Left lung (tissue), 14 donors: ENCODE measurements at places on chromosomes 2 and 18. TPM values are rescaled to one million over a fixed set of nuclear protein-coding genes. Genes with fewer than 3 reads are reported as not detected.

- DNase-seq, result no peak
These were observed 1.1 kb downstream of the SEPTIN2 start for GRCh38 chr2:241316825-241317224.

DNA sequence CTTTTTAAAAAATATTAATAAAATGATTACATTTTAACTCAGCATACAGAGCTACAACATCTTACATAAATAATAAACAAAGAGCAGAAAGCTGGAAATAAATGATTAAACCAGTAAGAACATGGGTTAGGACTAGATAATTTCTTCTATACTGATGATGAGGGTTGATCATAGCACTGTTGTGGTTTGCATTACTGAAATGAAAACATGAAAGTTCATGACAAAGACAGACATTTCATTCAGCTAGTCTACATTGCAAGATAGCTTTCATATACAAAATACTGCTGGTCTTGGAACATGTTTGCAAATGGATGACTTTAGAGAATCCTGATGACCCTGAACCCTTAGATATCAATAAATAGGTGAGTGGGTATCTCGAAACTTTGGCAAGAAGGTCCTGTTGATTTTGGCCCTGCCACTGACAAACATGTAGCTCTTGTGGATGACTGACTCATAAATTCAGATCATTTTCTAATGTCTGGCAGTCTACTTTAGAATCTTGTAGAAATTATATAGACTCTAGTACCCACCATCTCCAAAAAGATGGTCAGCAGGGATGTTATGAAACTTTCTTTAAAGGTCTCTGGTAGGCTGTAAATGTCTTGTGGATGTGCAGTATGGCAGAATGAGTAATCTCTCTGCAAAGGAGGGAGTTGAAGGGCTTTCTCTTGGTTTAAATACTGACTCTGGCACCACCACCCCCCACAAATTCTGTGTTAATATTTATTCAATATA, 15.5 kb upstream of the CDC42EP3 start:
- DNase-seq, result no peak

DNA sequence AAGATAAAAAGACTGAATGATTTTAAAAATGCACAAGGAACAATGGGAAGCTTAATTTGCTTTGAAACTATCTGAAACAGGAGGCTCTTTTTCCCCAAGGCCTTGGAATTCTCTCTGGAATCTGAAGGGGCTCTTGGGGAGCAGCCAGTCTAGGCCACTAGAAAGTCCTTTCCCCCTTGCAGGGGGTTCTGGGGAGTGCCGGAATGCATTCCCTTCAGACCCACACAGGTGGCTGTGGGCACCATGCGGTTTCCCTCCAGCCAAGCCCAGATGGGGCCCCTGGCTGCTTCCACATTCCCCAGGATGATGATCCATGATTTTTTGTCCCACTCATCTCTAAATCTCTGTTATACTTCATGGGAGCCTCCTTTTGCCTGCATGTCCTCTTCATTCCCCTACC, 10.7 kb downstream of the GPR45 start:
- DNase-seq, result no peak

NEB gene
- polyA plus RNA-seq, result 7.4 TPM

GRCh38 chr18:56532176-56532840, 106.1 kb downstream of the TXNL1 start:
- no peak for DNase-seq

TWIST2 gene
- polyA plus RNA-seq, result 6.3 TPM
